Activated CD8-positive, alpha-beta memory T cell treated with anti-CD3 and anti-CD28 coated beads for 1 hour (primary cell): ENCODE measurements at places on chromosomes 3 and 15.

- no peak for DNase-seq
These were observed 810 bp upstream of the THRB start for GRCh38 chr3:24495326-24495994.

GRCh38 chr3:105948101-105948500 lies 79.3 kb upstream of the CBLB start:
- no peak for DNase-seq

- DNase-seq, result no peak
These were observed 175.3 kb upstream of the MITF start for GRCh38 chr3:69563981-69564380.

GRCh38 chr3:14377838-14378169 lies 24.6 kb upstream of the SLC6A6 start:
- DNase-seq, result peak; percentile 12

DNA sequence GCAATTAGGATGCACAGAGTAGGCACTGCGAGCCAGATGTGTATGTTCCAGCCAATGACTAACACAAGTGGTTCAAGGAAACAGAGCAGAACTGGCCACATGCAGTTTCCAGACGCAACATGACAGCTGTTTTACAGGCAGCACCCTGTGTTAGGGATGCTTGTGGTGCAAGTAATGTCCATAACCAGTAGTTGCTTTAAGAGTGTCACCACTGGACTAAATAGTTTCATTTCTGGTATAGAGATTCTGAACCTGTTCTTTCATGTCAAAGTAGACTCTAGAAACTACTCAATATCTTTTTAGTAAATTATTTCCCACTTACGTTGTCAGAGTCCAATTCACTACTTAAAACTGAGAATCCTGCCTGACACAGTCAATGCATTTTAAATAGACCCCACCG lies 14.5 kb upstream of the LPP start:
- DNase-seq, result no peak

DNA sequence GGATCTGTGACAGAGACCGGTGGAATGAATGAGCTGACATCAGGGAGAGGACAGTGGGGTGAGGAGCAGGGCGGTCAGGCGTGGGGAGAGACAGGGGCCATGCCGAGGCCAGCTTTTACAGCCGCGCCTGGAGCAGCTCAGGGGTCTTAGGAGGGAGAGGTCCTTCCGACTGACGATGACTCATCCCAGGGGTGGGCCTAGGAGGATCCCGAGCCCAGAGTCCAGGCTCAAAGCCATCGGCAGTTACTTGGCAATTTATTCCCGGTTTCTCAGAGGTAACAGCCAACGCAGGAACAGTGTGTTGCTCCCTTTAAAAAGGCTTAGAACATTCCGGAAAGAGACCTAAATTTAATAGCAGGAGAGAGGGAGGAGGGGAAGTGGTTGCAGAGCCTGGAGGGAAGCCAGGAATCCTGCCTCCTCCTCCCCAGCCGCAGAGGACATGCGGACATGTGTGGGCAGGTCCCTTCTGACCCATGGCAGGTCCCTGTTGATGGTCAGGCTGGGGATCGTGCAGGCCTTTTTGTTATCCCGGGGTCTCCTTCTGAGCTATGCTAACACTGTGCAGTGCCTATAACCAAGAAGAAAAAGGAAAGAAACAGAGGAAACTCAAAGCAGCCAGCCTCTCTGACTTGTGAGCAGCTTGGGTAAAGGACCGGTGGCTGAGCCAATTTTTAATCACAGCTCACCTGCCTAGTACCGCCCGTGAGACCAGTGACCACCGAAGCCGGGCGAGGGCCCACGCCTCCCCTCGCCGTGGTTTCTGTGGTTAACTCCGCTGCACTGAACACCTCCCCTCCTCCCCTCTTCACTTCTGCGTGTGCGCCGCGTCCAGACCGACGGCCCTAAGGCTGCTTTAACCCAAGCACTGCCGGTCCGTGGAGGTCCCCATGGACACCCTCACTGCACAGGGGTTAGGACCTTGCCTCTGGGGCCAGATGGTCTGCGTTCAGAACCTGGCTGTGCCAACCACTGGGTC lies 392.4 kb upstream of the PROK2 start:
- DNase-seq, result no peak

- no peak for DNase-seq
These were observed 41.3 kb upstream of the ROBO2 start for GRCh38 chr3:76998555-76998954.

GRCh38 chr3:128285967-128286321 lies 132.7 kb downstream of the EEFSEC start:
- no peak for DNase-seq

GRCh38 chr3:2603692-2604289 lies 505.1 kb downstream of the CNTN4 start:
- no peak for DNase-seq

DNA sequence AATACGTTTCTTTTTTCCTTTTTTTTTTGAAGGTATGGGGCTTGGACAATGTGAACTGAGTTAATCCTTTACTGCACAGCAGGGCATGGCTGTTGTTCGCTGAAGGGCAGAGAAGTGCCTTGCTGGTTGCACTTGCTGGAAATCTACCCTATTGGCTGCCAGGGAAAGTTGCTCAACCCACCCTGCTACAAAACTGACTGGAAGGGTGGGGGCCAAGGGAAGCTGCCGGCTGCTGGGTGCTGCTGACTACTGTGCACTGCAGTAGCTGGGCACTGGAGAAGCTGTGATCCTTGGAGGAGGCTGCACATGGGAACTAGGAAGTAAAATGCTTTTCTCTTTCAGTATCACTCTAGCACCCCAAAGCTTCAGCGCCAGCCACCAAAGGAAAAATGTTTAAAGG lies 70.5 kb downstream of the ETV5 start:
- no peak for DNase-seq

DNA sequence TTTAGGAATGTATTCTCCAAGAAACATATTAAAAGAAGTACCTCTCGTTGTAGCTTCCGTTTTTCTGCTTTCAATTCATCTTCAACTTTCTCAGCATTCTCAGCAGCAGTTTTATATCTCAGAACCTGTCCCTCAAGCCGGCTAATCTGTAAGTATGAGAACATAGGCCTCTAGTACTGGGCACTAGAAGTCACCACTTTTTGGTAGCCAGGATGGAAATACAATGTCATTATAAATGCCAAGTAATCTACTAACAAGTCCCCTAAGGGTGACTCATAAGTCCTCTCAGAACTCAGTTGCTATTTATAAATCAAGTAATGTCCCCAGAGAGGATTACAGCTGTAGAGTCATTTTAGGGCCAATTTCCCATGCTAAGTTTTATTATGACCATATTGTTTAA lies 61.1 kb downstream of the MLH1 start:
- DNase-seq, result no peak

DNA sequence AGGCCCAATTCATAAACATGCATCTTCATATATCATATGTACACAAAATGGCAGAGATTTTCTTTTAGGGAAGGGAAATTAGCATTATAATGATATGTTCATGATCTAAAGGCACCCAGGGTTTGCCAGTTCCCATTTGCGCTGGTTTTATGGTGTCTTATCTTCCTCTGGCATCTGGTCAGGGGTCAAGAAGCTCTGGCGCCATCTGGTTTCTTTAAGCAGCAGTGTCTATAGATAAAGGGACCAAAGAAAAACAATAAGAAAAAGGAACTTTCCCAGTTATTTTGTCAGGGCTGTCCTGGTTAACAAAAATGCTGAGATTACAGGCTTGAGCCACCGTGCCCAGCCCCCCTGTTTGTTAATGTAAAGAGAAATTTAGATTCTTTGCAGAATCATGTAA lies 3.3 kb upstream of the DCP1A start:
- DNase-seq, result no peak

- DNase-seq, result no peak
These were observed 94.5 kb upstream of the ADAMTSL3 start for GRCh38 chr15:83559310-83559966.

GRCh38 chr3:192220915-192221314 lies 506.4 kb downstream of the FGF12 start:
- no peak for DNase-seq

- no peak for DNase-seq
These were observed 63.0 kb downstream of the LINGO1 start for GRCh38 chr15:77569729-77570125.

DNA sequence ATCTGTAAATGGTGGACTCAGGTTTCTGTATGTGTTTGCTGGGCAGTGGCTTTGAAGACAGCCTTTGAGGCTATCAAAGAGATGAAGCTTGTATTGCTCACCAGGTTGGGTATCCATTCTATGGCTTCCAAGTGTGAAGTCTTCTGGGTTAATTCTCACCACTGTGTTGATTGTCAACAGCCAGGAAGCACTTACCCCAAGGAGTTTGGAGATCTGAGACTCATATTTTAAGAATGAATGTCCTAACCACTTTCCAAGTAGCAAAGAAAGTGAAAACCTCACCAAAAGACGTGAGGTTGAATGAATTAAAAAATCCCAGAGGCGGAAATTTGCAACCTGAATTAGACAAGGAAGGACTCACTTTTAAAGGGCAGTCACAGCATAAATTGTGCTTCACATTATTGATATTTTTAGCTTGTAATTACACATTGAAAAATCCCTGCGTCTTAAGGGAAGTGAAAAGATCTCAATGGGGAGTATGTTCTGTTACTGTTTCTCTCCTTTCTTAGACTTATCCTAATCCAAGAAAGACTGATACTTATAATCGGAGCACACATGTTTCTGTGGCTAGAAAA lies 304.0 kb upstream of the TPRG1 start:
- no peak for DNase-seq

- no peak for DNase-seq
These were observed 195.1 kb downstream of the DTWD1 start for GRCh38 chr15:49815950-49816349.

DNA sequence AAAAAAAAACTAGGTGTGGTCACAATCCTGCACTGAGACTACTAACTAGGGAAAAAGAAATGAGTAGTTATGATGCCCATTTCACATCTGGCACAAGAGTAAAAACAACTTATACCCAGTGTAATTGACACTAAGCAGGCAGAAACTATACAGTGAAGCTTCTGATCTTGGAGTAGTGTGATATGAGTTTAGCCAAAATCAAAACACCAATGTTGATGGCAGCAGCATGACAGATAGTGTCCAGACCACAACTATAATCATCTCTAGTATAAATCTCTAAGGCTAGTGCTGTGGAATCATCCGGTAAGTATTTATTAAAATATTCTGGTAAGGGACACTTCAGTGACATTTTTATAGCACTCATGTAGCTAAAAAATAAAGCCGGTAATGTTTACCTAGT lies 108.5 kb upstream of the EPHA6 start:
- DNase-seq, result no peak

DNA sequence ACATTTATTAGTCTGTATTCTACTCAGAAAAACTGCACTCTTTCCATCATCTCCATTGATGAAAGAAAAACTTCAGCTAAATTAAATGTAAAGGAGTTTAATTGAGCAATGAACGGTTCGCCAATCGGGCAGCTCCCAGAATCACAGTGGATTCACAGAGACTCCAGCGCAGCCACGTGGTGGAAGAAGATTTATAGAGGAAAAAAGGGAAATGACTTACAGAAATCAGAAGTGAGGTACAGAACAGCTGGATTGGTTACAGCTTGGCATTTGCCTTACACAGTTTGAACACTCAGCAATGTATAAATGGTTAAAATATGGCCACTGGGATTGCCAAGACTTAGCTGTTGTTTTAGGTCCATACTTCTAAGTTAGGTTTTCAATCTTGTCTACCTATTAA lies 2.8 kb upstream of the SUCLG2 start:
- no peak for DNase-seq

DNA sequence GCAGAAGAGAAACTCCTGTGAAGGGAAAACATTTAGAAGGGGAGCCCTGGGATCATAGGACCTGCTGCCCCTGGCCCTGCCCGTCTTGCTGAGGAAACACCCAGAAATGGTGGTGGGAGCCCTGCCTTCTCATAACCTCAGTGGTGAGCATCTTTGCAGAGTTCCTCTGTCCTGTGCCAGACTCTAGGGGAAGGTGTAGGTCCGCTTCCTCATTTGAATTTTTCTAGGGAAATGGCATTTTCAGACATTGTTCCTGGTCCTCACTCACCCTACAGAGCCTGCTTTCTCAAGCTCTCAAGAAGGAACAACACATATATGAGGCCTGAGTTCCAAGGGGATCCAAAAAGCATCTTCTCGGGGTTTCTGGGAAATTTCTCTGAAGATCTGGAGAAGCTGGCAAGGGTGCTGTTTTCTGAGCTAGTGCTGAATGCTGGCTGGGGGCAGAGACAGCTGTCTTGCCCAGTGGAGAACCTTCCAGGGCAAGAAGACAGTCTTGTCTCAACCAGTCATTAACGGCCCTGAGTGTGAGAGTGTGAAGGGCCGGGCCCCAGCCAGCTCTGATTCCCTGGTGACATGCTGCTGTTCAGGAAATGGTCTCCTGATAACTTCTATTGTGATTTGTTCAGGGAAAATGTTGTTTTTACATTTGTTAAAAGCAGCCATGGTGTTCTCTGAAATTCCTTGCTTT lies 283.1 kb upstream of the LRRFIP2 start:
- no peak for DNase-seq

DNA sequence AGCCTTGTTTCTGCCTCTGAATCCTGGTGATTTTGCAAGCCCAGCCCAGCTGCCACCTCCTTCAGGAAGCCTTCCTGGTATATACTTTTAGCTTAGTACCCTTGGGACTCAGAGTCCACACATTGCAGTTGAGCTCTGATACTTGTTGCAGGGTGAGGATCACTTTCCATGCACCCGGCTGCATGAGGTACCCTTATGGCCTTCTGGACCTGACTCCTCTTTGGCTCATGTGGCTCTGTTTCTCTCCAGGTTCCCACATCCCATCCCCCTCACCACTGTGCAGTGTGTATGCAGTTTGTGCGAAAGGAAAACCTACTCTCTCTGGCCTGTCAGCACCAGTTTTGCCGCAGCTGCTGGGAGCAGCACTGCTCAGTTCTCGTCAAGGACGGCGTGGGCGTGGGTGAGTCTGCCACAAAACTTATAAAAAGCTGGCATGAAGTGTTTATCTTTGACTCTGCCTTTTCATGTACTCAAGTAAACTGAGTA lies 23.1 kb upstream of the P4HTM start:
- no peak for DNase-seq

DNA sequence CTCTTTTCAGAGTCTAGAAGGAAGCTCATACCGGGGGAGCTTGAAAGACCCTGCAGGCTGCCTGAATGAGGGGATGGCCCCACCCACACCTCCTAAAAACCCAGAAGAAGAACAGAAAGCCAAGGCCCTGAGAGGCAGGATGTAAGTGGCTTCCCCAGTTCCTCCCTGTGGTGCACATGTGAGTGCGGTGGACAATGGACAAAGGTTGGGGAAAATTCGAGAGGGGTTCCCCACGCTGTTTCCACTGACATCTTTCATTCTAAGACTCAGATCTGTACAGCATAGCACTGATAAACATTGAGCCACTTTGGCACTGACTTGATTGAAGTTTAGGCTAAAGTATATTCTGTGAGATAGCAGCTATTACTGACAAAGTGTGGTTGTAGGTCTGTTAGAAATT lies 79.5 kb upstream of the UMPS start:
- DNase-seq, result no peak

GRCh38 chr3:149340310-149340933 lies 7.0 kb upstream of the TM4SF18 start:
- DNase-seq, result no peak

GRCh38 chr3:154304116-154304786 lies 20.0 kb downstream of the DHX36 start:
- no peak for DNase-seq

DNA sequence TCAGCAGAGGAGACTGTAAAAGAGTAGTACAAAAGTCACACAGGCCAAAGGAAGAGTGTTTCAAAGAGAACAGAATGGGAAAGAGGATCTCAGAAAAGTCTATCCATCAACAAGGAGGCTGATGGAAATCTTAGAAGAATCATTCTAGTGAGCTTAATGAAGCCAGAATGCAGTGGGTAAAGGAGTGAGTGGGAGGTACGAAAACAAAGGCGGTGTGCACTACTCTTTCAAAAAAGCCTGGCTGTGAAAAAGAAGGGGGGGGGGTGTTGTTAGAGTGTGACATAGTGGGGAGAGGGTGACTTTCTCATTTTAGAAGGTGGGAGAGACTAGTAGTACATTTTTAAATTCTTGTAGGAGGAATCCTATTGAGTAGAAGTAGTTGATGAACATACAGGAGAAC lies 11.7 kb downstream of the PAQR9 start:
- DNase-seq, result no peak
